ENCODE measurements at places on chromosomes 13 and 19.
A peak's percentile ranks its signal among the peaks of the same experiment; 100 is the strongest.

DNA sequence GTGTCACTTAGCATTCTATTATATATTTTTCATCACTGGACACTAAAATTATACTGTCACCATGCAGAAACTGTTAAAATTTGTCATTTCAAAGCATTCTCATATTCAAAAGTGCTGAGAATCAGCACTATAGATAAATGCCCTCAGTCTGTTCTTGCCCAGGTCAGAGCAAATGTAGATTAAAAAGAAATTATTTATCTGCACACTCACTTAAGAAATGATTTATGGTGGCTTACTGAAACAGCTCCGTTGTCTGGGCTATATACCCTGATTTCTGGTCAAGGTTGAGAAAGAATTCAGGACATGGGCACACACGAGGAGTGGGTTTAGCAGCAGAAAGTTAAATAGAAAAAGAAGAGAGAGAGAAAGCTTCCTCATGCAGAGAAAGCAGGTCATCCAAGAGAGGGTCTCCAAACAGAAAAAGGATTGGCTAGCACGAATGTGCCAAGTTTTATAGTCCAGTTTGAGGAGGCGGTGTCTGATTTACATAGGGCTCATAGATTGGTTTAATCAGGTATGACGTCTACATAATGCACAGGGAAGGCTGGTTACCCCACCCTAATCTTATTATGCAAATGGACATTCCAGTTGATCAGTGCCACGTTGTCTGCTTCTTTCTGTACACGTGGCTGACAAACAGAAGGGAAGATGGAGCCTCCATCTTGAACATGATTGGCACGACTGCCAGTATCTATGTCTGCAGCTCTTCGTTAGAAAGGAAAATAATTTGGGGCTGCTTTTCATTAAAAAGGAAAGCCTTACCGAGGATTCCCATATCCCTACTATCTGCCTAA lies 47.3 kb upstream of the N4BP2L1 start:
- peak; percentile 60 for DNase-seq

DNA sequence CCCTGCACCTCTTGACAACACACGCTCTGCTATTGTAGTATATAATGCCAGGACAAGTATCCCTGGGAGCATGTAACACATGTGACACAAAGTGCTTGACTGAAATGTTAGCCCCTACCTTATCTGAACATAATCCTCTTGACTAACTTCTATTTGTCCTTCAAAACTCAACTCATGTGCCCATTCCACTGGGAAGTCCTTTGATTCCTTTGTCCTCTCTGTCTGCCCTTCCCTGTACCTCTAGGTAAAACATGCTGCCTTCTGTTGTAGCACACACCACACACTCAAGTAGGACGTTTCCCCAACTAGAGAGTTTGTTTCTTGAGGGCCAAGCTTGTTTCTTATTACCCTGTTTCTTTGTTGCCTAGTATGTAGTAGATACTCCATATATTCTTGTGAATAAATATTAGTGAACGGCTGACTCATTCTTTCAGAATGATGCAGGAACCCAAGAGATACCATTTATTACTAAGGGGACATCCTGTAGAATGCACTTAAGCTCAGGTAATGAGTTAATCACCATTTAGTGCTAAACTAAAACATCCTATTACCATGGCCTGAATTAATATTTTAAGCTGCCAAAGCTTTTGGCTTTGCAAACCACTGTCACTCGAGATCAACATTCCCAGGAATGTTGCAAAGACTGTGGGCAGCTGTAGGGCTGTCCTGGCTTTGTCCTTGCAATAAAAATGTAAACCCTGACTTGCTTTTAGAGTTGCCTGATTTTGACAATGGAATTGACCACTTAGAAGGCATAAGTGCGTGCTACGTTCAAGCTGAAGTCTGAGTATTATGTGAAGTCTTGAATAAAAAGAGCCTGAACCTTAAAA lies 313.4 kb downstream of the COG6 start:
- DNase-seq: no peak

DNA sequence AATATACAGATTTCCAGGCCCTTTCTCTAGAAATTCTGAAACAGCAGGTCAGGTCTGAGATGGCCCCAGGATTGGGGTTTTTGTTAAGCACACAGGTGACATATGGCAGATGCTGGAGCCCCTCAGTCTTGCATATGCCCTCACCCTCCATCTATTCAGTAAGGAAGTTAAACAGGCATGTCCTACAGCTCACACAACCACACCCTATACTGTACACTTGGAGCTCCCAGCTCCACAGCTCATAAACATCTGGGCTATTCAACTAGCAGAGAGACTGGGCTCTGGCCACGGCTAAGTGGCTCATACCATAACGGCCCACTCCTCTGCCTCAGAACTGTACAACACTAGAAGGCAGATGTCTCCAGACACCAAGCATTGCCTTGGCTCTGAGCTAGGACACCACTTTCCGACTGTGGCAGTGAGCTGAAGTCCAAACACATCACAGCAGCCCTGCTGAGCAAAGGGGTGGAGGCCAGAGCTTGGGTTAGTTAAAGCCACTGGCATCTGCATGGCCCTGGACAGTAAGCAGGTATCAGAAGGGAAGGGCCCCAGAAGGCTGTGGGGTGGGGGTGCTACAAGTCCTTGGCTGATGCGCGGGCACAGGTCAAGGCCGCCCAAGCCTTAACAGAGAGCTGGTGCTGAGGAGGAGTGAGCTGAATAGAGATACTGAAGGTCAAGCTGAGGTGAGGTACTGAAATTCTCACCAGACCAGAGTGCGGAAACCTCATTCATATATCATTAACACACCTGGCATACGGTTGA lies 79.1 kb downstream of the ABCC4 start:
- no peak for DNase-seq

DNA sequence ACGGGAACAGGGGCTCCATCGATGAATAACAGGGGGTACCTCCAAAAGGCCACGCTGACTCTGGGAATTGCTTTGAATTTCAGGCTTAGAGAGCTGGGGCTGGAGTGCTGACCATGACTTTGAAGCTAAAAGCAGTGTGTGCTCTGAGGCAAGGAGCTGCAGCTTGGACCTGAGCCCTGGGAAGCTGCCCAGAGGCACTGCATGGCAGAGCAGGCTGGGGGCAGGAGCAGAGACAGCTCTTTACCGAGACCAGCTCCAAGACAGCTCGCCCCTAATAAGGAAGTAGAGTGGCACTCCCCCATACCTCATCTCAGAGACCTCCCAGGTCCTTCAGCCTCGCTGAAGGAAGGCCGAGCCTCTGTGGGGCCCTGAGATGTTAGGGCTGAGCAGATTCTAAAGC lies 200.2 kb downstream of the COL4A1 start:
- DNase-seq: peak; percentile 63

- DNase-seq: no peak
Measured at GRCh38 chr13:97245011-97245410, 22.9 kb downstream of the MBNL2 start.

- DNase-seq: no peak
Measured at GRCh38 chr13:90565985-90566713, 781.3 kb upstream of the MIR17HG start.

GRCh38 chr19:34963573-34964406 lies at the start of gene ZNF792:
Gene ZNF792, minus strand, starts transcription at chr19:34964229. Its CDS starts 567 bp downstream, at chr19:34963662.
- peak; percentile 43 for DNase-seq

- peak; percentile 30 for DNase-seq
Measured at GRCh38 chr13:46211483-46212351, at the start of gene LRRC63. Gene LRRC63, plus strand, starts transcription at chr13:46211928. Its CDS starts 1,107 bp downstream, at chr13:46213035.

DNA sequence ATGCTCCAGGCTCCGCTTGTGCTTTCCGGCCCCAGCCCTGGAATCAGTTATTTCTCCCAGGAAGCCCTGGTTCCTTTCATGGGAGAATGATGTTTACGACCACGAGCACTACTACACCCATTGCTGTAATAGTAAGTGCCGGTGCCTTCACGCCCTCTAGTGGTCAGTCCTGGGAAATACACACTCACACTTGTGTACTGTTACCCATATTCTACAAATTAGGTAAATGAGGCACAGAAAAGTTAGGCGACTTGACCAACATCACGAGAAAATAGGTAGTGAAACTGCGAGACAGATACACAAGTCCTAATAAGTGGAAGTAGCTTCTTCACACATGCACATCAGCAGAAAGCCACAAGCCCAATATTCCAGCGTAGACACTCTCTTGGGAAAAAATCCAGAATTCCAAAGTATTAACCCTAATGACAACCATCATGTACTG lies 21.7 kb downstream of the CEACAM21 start:
- DNase-seq: peak; percentile 54

DNA sequence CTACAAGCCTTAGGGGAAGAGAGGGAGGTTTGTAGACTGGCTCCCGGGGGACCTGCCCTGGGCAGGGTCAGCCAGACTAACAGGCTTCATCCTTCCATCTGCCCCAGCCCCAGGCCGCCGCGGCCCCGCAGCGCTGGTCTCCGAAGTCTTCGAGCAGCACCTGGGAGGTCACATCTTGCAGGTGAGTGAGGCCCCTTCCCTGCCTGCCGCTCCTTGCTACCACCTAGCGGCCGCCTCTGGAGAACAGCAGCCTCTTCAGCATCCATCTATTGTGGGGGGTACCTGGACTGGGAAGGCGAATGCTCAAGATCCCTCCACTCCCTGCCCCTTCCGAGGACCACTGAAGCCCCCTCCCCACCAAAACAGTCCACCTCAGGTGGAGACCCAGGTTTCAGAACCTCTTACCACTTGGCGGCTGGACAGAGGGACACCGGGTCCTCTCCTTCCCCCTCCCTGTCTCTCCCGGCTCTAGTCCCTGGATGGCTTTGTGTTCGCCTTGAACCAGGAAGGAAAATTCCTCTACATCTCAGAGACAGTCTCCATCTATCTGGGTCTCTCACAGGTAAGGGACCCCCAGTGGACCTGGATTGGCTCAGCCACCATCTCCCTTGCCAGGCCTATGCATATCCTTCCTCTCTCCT lies 12.7 kb downstream of the NPAS1 start:
- no peak for DNase-seq

GRCh38 chr19:55091955-55092354 lies 16.3 kb downstream of the EPS8L1 start:
- DNase-seq: no peak

GRCh38 chr19:47518139-47518538 lies 3.3 kb upstream of the NAPA start:
- DNase-seq: peak; percentile 12

DNA sequence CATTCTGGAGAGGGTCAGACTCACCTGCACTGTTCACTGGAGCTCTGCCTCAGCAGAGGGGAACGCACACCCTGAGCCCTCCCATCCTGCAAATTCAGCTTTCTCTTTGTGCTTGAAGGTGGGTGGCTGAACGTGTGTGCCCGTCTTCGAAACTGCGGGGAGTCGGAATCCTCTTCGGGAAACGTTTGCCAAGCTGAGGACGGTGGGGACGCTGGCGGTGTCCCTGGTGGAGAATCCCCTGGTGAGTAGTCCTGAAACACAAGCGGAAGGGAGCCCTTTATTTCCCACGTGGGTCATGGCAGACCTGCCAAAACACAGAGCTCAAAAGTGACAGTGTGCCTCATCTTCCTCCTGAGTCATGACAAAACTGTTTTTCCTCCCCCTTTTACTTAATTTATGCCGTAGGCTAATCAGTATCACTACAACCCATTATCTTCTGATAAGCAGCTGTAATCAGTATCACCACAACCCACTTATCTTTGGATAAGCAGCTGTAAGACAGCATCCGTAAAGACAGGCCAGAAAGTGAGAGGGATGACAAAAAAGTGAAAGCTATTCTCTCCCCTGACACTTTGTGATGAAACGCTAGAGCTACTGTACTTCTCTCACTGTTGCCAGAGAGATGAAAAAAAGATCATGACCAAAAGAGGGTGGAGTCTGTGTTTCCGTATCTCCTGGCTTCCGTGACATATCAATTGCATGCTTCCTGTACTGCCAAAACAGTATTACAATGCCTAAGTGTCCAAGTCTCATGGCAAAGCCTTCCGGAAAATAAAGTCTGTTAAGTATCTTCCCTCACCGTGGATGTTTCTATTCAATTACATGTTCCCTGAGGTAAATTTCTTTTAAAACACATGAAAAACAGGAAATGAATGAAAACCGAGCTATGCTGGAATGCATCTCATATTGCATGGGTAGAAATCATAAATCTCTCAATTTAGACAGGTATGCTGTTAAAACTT lies 155.5 kb downstream of the TBC1D4 start:
- peak; percentile 82 for DNase-seq

GRCh38 chr19:41386442-41386841 lies 10.1 kb downstream of the TMEM91 start:
- no peak for DNase-seq
